A673 (cell line): ENCODE measurements at places on chromosomes 3 and 15.
A peak's percentile ranks its signal among the peaks of the same experiment; 100 is the strongest.

- peak; percentile 46 for DNase-seq
These were observed 35.8 kb downstream of the MGLL start for GRCh38 chr3:127786353-127787070.

DNA sequence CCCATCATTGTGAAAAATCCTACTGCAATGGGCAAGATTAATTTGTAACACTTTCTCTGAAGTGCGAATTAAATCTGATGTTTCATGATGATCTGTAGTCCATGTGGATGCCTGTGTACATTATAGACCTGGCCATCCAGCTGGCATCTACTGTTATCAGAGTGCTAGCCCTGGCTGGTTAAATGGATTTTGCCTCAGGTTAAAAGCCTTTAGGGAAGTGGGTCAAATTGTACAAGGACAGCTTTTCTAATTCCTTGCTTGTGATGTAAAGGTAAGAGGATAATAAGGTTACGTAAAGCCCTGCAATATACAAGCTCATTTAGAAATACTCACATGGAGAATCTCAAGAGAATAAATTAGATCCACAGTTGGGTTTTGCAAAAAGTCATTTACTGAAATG is 138.2 kb downstream of the EPHA3 start:
- DNase-seq = no peak

- DNase-seq = peak; percentile 32
These were observed at the start of gene PROK2 for GRCh38 chr3:71784914-71785531. Gene PROK2, minus strand, starts transcription at chr3:71785148. Its CDS starts 96 bp downstream, at chr3:71785052.

DNA sequence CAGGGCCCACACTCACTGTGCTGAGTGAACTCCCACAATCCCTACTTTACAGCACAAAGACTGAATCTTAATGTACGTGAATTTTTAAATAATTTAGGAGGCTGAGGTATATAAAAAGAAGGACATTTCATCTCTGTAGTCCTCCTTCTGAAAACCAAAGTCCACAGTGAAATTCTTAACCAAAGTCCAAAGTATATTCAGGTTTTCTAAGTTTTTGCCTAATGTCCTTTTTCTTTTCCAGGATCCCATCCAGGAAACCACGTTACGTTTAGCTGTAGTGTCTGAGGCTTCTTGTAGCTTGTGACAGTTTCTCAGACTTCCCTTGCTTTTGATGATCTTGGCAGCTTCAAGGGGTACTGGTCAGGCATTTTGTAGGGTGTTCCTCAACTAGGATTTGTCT is 44.5 kb downstream of the SCAP start:
- DNase-seq = no peak

- DNase-seq = no peak
These were observed 159.4 kb downstream of the TMEM108 start for GRCh38 chr3:133197619-133198018.

DNA sequence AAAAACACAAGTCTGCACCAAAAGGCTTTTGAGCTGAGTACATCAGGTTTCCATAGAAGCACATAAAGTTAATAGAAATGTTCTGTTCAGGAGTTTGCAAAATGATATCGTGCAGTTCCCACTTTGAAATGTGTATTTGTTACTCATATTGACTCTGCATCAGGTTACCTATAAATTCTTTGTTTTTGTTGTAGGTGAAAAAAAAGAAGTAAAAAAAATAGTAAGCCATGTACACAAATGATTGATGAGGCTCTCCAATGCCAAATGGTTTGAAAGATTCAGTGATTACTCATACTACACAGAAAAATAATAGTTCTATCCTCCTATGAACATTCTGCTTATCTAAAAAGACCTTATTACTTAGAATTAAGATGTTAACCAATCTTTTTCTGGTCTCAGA is 287.3 kb upstream of the MME start:
- DNase-seq = no peak

DNA sequence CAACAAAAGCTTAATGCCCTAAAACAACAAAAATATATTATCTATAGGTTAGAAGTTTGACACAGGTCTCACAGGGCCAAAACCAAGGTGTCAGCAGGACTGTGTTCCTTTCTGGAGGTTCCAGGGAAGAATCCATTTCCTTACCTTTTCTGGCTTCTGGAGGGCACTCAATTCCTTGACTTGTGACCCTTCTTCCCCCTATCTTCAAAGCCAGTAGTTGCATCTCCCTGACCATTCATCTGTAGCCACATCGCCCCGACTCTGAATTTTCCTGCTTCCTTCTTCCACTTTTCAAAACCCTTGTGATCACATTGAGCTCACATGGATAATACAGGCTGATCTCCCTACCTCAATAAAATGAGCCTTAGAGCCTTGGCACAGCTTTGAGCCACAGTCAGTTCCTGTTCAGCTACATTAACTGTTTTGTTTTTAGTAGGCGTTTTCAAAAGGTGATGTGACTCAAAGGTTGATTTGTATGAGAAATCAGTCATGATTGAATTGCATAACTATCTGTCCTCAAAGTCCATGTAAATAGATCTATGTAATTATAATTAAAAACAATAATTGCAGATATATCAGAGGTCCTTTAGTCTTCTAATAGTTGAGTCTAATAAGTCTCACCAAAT is 12.4 kb downstream of the PFN2 start:
- no peak for DNase-seq

- DNase-seq = no peak
These were observed 473.3 kb downstream of the CADM2 start for GRCh38 chr3:85432081-85432480.

DNA sequence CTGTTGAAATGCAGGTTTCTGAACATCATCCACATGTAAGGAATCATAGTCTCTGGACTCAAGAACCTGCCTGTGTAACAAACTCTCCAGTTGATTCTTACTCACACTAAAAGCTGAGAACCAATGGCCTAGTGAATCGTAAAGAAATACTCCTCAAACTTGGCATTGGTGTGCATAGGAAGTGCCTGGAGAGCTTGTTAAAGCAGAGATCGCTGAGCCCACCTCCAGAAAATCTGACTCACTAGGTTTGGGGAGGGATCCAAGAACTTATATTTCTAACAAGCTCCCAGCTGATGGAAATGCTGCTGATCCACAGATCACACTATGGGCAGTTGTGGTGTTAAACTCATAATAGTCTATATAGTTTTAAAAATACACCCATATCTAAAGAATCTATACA is 55.8 kb upstream of the LMCD1 start:
- DNase-seq = peak; percentile 45

- no peak for DNase-seq
These were observed 559.3 kb downstream of the MECOM start for GRCh38 chr3:169103951-169104941.

GRCh38 chr15:89501646-89502045 is 5.3 kb upstream of the RHCG start:
- no peak for DNase-seq

DNA sequence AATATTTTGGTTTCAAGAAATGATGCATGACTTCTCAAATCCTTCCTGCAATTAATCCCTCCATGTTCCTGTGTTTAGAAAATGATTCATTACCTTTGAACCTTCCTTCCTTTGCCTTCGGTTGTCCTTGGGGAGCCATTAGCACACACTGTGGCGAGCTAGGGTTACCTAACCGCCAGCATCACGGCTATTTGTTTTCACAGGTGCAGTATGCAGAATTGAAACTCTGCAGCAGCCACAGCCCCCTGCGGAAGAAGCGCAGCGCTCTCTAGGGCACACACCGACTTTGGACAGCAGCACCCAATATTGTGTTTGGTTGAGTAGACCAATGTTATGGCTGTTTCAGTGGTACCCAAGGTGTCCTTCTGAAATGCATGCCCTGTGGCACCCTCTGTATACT is 247.4 kb downstream of the MCTP2 start:
- DNase-seq = no peak

- DNase-seq = no peak
These were observed 241.7 kb downstream of the ATP8B4 start for GRCh38 chr15:49877117-49877872.

DNA sequence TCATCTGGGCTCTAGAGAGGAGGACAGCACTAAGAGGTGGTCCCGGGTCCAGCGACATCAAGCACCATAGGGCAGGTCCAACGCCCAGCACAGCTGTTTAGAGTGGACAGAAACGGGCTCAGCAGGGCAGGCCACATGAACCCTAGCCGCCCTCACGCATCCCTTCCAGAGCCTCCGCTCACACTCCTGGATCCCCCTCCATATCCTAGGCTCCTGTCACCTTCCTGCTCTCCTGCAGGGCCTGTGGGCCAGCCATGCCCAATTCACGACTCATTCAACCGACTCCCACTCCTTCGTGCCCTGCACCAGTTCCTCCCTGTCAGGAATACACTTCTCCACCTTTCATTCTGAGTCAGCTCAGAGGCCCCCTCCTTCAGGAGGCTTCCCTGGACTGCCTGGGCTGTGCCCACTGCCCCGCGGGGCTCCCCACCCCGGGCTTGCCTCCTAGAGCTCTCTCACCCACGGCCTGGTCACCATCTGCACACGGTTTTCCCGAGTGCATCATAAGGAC is 90.2 kb downstream of the LINGO1 start:
- no peak for DNase-seq

DNA sequence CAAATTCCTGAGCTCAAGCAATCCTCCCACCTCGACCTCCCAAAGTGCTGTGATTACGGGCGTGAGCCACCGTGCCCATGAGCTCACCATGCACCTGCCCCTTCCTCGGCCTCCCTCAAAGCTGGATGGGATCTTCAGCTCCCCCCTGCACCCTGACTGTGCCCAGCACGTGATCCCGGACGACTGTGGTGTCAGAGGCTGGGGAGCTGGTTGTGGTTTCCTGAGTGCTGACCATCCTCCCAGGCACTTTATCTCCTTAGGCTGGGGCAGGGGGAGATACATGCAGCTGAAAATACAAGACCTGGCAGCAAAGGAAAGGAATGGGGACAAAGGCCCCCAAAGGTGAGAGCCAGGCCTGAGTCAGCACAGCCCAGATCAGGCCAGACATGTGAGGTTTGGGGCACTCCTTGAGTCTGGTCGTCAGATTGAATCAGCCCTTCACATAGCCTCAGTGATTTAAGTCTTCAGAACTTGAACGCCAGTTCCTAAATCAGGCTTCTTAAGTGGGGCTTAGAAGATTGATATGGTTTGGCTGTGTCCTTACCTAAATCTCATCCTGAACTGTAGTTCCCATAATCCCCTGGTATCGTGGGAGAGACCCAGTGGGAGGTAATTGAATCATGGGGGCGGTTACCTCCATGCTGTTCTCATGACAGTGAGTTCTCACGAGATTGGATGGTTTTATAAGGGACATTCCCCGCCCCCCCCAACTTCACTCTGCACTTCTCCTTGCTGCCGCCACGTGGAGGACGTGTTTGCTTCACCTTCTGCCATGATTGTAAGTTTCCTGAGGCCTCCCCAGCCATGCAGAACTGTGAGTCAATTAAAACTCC is 35.8 kb downstream of the PRKCD start:
- DNase-seq = peak; percentile 56

DNA sequence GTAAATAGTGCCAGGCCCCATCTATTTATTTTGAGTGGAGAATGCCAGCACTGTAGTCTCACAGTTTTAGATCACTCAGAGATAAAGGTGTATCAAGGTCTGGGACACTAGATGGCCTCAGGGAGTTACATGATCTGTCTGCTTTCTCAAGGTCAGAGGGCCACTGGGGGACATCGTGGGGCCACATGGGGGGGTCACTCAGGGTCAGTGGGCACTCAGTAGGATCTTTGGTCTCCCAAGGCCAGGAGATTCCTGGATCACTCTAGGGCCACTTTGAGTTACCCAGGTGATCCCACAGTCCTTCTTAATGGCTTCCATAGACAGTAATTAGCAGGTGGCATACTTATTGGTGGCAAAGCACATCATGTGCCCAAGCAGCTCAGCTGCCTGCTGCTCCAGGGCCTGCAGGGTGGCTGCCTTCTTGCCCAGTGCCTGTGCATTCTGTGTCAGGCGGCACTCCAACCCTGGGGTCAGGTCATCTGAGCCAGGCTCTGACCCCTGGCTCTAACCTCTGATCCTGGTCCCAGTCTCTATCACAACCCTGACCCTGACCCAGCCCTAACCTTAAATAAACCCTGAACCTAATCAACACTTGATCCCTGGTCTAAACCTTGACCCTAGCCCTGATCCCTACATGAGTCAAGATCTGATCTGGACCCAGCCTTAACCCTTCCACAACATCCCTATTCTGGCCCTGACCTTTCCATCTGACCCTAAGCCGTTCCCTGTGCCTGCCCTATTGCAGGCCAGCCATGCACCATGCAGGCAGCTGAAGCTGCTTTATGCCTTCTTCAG is 1.8 kb upstream of the LAMB2 start:
- DNase-seq = no peak

DNA sequence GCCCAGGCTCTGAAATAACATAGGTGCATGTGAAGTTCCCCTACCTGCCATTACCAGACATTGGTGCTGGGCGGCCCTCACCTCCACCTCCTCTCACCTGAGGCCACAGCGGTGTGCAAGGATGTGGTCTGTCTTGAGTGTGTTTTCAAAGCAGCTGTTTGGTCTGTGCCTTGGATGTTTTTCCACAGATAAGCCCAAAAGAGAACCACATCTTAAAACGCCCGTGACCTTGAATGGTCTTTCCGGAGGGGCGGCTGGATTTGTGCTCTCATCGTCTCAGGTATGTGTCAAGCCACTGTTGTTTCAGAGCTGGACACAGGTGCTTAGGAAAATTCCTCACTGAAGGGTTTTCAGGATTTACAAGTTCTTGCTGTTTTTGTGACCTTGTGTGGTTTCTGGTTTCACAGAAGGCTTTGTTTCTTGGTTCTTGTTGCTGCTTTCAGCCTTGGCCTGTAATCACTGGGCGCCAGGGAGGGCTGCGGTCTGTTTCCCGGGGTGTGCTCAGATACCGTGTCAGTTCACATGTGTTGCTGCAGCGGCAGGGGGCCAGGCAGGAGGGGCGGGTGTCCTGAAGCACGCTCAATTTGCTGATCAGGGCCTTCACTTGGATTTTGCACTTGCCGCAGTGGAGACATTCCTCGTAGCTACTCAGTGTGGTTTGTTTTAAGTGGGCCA is 128.4 kb downstream of the IGF1R start:
- no peak for DNase-seq

DNA sequence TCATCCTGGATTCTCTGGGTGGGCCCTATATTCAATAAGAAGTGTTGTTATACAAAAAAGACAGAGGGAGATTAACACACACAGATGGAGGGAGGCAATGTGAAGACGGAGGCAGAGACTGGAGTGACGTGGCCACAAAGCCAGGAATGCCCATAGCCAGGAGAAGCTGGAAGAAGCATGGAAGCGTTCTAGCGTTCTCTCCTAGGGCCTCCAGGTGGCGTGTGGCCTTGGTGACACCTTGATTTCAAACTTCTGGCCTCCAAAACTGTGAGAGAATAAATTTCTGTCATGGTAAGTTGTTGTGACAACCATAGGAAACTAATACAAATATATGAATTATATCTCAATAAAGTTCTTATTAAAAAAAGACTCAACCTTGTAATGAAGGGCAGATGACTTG is 21.3 kb downstream of the THBS1 start:
- DNase-seq = no peak

DNA sequence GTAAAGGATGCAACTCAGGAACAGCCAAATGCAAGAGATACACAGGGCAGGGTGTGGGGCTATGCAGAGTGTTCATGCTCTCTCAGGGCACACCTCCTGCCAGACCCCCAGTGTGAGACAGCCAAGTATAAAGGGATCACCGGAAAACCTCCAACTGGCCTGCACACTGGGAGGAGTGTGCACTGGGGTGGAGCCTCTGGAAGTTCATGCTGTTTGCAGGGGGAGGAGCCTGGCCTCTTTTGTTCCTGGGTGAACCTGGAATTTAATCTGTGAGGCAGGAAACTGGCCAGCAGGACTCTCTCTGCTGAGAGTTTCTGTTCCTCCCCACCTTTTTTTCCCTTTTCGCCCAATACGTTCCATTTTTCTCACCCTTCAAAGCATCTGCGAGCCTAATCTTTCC is 204.1 kb downstream of the WNT5A start:
- DNase-seq = peak; percentile 4

GRCh38 chr3:121757812-121758545 is 8.4 kb upstream of the GOLGB1 start:
- no peak for DNase-seq
